Inflammatory macrophage (primary cell): ENCODE measurements at places on chromosomes 1 and 21.

GRCh38 chr1:119766374-119766794 lies 2.3 kb downstream of the HMGCS2 start:
- DNase-seq, result no peak

DNA sequence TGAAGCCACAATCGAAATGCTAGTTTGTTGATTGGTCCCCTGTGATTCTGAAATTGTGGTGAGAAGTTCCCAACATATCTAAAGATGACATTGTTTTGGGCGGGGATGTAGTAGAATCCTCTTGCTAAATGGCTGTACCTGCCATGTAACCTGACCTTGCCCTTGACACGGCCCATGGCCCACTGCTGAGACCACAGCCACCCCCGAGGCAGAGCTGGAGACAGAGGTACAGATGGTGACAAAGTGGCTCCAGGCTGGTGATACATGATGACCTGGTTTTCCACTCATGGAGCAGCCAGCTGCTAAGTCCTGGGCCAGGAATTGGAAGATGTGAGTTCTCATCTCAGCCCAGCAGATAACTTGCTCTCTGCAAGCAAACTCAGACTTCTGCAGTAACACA lies 226.5 kb downstream of the FOXD2 start:
- no peak for DNase-seq

DNA sequence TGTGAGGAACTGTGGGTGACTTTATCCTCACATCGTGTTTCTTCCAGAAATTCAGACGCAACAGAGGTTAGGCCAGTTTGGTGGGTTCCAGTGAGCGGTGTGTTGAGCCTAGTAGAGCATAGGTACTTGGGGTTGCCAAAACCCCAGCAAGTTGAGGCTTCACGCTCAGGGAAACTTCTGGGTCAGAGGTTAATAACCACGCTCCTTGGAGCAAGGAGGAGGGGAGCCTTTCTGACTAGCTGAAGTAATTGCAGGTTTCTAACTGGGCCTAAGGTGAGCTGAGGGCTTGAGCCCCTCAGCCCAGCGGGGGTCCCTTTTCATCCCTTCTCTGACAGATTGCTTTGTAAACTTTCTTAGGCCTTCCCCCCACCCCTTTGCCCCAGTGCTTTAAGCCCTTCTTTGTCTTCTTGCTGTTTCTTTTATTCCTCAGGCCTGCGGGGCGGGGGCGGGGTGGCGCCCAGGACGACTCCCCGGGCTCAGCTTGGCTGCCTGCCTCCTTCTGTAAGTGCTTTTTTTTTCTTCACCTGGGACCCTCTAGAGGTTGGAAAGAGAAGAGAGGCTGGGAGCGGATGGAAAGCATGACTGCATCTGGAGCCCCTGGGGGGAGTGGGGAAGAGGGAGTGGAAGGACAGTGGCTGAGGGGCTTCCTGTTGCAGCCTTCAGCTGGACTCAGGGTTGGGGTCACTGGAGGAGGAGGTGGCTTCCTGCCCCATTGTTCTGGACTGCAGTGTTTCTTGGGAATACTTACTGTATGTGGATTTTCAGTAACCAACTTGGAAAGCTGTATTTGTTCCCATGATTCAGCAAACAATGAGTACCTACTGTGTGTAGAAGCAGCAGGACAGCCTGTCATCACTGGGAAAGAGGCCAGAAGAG lies 1.3 kb upstream of the ZNF436 start:
- no peak for DNase-seq

- DNase-seq, result no peak
Measured at GRCh38 chr1:180213401-180214170, 16.5 kb upstream of the LHX4 start.

GRCh38 chr1:63943393-63943792 lies 169.6 kb downstream of the ROR1 start:
- DNase-seq, result no peak

GRCh38 chr1:54311506-54311905 lies 94.7 kb downstream of the SSBP3 start:
- DNase-seq, result no peak

GRCh38 chr1:56709269-56709880 lies 64.3 kb downstream of the PRKAA2 start:
- peak; percentile 46 for DNase-seq

DNA sequence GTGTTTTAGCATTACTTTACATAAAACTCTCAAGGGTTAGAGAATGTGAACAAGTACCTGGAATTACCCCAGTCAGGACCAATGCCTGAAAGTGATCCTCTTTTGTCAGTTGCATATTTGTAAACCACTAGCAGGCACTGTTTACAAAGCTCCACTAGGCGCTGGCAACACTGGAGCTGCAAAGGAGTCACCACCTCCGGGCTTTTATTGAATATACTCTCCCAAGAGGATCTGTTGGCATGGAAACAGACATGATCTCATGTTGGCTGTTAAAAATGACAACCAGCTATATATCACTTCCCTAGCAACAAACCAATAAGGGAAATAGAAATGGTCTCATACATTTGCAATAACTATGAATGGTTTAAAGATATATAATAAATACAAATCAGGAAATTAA lies 116.0 kb downstream of the TTLL7 start:
- peak; percentile 39 for DNase-seq

- DNase-seq, result no peak
Measured at GRCh38 chr1:112583366-112583765, 35.6 kb downstream of the ST7L start.

- peak; percentile 2 for DNase-seq
Measured at GRCh38 chr21:30463713-30464112, 16.5 kb downstream of the KRTAP19-1 start.

DNA sequence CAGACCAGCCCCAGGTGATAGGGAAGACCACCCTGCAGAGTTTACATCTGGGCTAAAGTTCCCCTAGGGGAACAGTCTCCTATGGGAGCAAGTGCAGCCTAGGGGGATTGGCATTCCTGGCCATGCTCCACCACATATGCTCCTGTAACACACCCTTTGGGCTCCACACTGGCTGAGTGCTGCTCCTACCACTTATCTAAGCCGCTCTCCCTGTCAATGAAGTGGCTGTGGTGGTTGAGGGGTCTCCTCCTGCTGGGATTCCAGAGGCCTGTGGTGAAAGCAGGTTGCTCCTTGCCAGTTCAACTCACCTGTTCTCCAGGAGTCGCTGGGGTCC lies 51.1 kb downstream of the COL24A1 start:
- DNase-seq, result no peak

DNA sequence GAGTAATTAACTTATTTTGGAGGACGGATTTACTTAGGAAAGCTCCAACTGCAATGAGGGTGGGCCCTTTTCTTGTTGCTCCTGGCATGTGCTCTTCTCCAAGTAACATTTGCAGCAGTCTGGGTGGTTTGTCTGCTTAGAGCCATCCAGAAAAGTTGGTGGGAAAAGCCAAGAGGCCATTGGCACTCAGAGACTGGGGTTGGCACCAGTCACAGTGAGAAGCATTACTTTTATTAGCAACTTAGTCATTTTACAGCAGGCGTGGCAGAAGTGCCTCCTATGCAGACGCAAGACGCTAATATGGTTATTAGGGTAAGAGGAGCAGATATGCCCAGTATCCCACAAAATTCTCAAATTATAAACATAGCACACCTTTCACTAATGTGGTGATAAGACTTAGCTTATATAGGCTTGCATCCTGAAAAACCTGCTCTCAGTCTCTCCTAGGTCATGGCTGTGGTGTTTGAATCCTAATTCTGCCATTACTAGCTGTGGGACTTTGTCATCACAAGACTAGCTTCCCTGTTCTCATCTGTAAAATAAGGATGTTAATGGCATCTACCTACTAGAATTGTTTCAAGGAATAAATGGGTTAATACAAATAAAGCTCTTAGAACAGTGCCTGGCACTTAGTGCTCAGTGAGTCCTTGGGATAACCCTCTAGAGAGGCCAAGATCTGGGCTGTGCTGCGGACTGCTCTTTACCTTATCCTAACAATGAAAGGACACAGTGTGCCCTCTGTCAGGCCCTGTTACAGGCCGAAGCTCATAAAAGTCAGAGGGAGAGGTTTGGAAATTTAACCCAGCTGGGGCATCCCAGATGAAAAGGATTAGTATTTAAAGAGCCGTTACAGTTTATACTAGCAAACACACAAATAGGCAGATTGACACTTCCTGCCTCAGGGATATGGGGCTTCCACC lies 154.6 kb downstream of the ROR1 start:
- no peak for DNase-seq
